ENCODE measurements at places on chromosomes 3 and 15.

DNA sequence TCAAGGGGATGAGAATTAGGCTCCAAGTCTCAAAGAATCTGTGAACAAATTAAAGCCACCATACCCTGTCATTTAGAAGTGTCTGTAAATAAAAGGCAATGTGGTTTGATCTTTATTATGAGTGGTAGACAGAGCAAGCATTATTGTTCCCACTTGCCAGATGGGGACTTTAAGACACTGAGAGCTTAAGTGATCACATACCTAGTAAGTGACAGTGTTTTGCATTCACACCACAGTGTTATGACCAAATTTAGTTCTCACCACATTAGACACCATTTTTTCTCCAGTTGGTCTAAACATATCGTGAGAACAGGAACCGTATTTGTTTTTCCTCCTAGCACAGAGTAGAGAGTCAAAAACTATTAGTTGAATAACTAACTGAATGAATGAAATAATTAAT, 13.2 kb upstream of the ZBED2 start:
- no peak for DNase-seq

GRCh38 chr3:13666781-13667709, 118.1 kb downstream of the FBLN2 start:
- DNase-seq, result no peak

DNA sequence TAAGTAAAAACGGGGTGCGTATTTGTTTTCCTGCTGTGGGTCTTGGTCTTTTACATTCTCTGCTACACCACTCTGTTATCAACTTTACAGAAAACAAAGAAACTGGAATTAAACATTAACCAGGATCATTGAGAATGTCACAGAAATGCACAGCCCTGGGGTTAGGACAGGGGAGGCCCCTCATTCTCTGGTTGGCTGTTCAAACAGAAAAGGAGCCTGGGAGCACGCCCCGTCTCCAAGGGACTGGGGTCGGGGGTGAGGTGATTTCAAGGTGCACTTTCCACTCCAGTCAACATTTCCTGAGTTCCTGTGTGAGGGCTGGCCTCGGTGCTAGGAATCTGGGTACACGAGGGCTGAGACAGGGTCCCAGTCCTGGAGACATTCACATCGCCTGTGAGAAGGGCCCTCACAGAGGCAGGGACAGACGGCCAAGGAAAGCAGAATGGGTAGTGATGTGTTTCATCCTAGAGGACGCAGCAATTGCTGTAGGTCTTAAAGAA, 30.3 kb downstream of the CPN2 start:
- DNase-seq, result no peak

DNA sequence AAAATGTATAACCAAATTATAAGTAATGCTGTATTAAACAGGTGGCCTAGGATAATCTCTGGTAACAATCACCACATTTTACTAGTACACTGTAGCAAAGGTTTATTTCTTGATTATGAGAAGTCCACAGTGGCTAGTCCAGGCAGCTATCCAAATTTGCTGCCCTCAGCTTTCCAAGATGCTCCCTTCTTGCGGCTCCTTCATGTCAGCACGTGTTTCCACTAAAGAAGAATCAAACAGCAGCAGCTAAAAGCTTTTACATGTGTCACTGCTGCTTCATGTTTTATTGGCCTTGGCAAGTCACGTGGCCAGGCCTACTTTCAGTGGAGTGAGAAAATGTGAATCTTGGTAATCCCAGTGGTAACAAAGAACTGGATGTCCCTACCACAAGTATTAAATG, 5.6 kb upstream of the RBMS3 start:
- DNase-seq, result peak; percentile 36

GRCh38 chr3:84877092-84877491, 81.7 kb upstream of the CADM2 start:
- DNase-seq, result no peak

DNA sequence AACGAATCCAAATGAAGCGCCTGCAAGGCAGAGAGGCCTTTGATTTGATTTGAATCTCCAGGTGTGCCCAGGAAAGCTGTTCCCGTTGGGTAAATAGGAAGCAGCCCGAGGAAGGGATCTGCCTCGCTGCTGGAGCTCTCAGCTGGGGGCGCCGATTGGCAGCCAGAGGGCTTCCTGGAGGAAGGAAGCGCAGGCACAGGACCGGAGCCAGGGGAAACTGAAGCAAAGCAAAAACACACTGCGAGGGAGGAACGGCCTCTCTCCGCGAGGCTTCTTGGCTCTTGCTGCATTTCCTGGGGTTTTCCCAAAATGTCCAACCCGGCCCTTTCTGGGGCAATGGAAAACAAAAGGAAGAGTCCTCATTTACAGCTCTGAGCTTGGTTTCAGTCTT, 80.3 kb downstream of the TMEM266 start:
- DNase-seq, result no peak

DNA sequence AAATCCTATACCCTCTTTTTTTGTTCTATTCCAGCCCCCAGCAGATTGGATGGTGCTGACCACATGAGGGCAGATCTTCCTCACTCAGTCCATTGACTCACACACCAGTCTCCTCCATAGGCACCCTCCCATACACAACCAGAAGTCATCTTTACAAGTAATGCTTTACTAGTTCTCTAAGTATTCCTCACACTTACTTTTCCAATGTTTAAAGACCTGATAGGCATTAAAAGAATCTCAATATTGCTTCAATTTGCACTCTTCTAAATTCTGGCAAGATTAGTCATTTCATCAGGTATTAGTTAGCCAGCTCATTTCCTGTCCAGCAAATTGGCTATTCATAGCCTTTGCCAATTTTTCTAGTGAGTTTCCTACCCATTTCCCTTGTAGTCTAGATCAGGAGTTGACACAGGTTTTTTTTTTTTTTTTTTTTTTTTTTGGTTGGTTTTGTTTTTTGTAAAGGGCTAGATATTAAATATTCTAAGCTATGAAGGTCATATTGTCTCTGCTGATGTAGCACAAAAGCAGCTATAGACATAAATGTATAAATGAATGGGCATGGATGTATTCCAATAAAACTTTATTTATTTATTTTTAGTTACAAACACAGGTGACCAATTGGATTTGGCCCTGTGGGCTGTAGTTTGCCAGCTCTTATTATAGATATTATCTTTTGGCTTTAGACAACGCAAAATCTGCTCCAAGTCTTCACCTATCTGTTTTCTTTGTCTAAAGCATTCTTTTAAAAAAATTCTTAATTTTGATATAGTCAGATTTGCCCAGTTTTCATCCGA, 76.1 kb downstream of the ABHD5 start:
- no peak for DNase-seq

- peak; percentile 70 for DNase-seq
Measured at GRCh38 chr15:83275412-83275811, 9.1 kb downstream of the BNC1 start.

GRCh38 chr15:49620199-49620598, 419 bp downstream of the FAM227B start:
- peak; percentile 41 for DNase-seq

GRCh38 chr15:88605189-88606069, 15.7 kb upstream of the AEN start:
- peak; percentile 32 for DNase-seq

DNA sequence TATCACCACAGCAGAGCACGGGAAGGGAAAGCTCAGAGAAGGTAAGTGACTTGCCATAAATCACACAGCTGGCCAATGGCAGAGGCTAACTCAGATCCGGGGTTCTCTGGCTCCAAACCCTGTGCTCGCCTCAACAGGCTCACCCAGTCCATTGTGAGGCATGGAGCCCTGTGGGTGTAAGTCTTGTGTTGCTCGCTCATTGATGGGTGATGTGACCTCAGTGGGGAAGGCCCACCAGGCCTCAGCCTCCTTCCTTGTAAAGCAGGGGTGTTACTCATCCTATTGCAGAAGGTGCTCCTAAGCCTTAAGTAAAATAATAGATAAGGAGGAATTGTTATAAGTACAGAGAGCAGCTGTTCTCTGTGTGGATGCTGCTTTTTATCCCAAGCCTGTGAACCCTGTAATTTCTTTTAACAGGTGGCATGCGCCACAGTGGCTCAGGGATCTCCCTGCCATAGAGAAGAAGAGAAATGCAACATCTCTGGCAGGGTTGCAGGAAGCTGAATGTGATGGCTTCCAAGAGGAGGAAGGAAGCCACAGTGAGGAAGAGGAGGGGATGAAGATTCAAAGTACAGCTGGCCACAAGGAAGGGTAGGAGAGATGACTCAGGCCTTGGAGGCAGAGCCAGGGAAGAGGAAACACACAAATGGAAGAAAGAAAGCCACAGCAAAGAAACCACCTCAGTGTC, 30.9 kb upstream of the SPSB4 start:
- DNase-seq, result peak; percentile 48

GRCh38 chr3:197040658-197041057, 11.0 kb upstream of the MELTF start:
- no peak for DNase-seq

DNA sequence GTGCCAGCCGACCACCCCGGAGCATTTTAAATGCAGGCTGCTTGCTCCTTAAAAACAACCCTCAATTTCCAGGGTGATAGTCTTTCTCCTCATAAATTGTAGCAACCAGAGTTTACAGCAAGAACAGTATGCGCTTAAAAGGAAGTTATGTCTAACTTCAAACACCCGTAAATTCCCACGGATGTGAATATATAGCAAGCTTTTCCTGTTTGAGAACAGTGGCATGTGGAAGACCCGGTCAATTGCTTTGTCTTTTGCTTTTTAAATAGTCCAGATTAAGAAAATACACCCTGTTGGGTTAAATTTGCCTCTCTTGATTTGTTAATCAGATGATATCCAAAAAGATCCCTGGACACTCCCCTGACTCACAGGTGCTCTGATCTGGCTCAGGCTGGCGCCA, 20.8 kb downstream of the MRPS25 start:
- no peak for DNase-seq

DNA sequence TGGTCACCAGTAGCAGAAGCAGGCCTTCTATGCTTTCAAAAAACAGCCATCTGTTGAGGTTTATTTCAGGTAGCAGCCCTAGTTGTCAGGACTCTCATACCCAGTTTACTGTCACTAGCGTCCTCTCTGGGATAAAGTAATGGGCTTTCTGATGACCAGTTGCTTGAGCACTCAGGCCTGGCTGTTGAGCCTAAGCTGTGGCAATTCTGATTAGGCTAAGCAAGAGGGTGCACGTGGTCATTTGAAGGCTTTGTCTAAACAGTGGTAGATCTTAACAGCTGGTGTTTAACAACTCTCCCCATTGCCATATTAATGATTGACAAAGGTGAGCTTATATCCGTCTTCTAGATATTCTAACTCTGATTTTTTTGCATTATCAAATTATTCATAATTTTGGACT, 132.9 kb upstream of the TMCO5A start:
- no peak for DNase-seq

DNA sequence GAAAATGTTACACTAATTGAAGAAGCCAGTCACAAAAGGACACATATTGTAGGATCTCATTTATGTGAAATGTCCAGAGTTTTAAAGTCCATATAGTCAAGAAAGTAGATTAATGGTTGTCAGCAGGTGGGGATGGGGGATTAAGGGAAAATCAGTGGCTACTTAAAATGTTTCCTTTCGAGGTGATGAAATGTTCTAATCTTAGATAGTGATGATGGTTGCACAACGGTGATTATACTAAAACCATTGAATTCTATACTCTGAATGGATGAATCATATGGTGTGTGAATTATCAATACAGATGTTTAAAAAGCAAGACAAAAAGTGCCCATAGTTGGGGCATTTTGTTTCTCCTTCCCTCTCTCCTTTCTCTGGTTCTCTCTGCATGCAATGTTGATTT, 164.6 kb downstream of the ATG7 start:
- DNase-seq, result no peak

GRCh38 chr3:55974421-55975165, 487.5 kb upstream of the WNT5A start:
- DNase-seq, result no peak

- no peak for DNase-seq
Measured at GRCh38 chr15:62209322-62209721, 44.2 kb upstream of the C2CD4B start.

DNA sequence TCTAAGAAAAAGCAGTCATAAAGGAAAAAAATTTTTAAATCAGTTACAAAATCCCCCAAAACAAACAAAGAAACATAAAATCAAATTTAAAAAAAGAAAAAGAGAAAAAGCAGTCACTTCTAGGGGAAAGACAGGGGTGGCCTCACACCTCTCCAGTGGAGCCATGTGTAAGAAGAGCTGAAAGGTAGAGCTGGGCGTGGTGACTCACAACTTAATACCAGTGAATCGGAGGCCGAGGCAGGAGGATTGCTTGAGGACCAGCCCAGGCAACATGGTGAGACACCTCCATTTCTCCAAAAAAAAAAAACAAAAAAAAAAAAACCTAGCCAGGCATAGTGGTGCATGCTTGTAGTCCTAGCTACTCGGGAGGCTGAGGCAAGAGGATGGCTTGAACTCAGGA, 14.7 kb downstream of the MESD start:
- no peak for DNase-seq

- peak; percentile 52 for DNase-seq
Measured at GRCh38 chr3:38138349-38139190, at the start of gene MYD88. TSS of gene MYD88 (plus strand) at chr3:38138661. CDS start at chr3:38138701, 40 bp downstream.

GRCh38 chr15:95278532-95279245, 1047.3 kb downstream of the MCTP2 start:
- DNase-seq, result no peak

- DNase-seq, result peak; percentile 47
Measured at GRCh38 chr3:22928216-22929110, 274.7 kb upstream of the UBE2E2 start.

GRCh38 chr3:4756057-4756775, 223.0 kb upstream of the BHLHE40 start:
- no peak for DNase-seq

DNA sequence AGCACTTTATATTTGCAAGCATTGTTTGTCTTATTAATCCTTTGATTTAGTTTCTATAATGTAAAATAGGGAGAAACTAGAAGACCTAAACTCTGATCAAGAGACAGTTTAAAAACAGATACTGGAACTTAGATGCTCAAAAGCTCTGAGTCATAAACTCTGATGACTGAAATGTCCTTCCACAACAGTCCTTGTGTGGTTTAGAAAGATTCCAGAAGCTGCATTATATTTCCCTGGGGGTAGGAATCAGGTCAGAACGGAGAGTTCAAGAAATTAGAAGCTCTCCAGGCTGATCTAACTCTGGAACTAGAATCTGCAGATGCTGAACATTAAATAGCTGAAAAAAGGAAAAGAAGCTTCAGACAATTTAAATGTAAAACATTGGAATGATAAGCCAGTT, 18.3 kb upstream of the ONECUT1 start:
- DNase-seq, result no peak

DNA sequence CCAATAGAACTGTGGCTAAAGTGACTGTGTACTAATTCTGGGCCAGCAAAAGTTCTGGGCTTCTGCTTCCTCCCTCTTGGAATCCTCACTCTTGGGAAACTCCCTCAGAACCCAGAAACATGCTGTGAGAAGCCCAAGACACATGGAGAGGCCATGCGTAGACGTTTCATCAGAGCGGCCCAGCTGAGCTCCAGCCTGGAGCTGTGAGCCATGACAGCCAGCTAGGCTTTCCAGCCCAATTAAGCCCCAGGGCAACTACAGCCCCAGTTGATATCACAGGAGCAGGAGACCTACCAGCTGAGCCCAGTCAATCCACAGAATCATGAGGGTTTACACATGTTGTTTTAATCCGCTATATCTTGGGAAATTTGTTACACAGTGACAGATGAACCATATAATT, 43.6 kb upstream of the CNOT10 start:
- DNase-seq, result peak; percentile 61

GRCh38 chr3:174376346-174376745, 482.8 kb upstream of the NAALADL2 start:
- peak; percentile 25 for DNase-seq

GRCh38 chr3:45498532-45498931, 96.0 kb upstream of the LIMD1 start:
- no peak for DNase-seq

- DNase-seq, result peak; percentile 29
Measured at GRCh38 chr3:169660709-169661360, 2.7 kb downstream of the MECOM start.

Data from fibroblast of lung (primary cell).